ENCODE measurements at places on chromosomes 3 and 15. TPM values are rescaled to one million over a fixed set of nuclear protein-coding genes. Genes with fewer than 3 reads are reported as not detected.

Gene REC114
- total RNA-seq: not detected

Gene SLC35G2
- total RNA-seq: 28.8 TPM

Gene MESP2
- not detected for total RNA-seq

Gene ROPN1B
- not detected for total RNA-seq

Gene PLSCR5
- total RNA-seq: not detected

Gene MUC4
- total RNA-seq: not detected

Gene ST8SIA2
- under 0.01 TPM for total RNA-seq

Gene TUSC7
- not detected for total RNA-seq

Gene BCHE
- 20.4 TPM for total RNA-seq

Gene RETNLB
- total RNA-seq: not detected

Gene SLC9C1
- 0.85 TPM for total RNA-seq

Gene GHRL
- 0.19 TPM for total RNA-seq

Gene NEK10
- 2.0 TPM for total RNA-seq

Gene PRR20G
- not detected for total RNA-seq

Gene CLRN1
- not detected for total RNA-seq

Gene TM4SF1
- 921 TPM for total RNA-seq

Gene CAV3
- total RNA-seq: not detected

Gene EIF2B5
- 43.7 TPM for total RNA-seq

Gene TLR9
- total RNA-seq: under 0.01 TPM

Gene CEMIP
- total RNA-seq: 0.85 TPM

Gene GPR149
- not detected for total RNA-seq

Gene NUP210
- total RNA-seq: 2.6 TPM

Gene TTLL13
- total RNA-seq: 0.09 TPM

Gene FRMD5
- total RNA-seq: 3.4 TPM

Gene ZNF774
- 1.4 TPM for total RNA-seq

Gene ANKRD34C
- total RNA-seq: not detected

Gene BFSP2
- not detected for total RNA-seq

Gene POLQ
- total RNA-seq: 3.9 TPM

Gene SV2B
- 2.6 TPM for total RNA-seq

Gene TIMP4
- 0.34 TPM for total RNA-seq

Gene DNAH12
- total RNA-seq: under 0.01 TPM

Gene MITF
- 5.7 TPM for total RNA-seq

Gene MORC1
- not detected for total RNA-seq

Gene GRM2
- under 0.01 TPM for total RNA-seq

Gene SLC24A5
- total RNA-seq: not detected

Gene TP63
- total RNA-seq: not detected

Gene IQCF5
- total RNA-seq: not detected

Gene SI
- not detected for total RNA-seq

Gene GOLGA8J
- total RNA-seq: not detected

Gene FBXO45
- total RNA-seq: 17.2 TPM

Gene P2RY13
- not detected for total RNA-seq

Gene ANKUB1
- not detected for total RNA-seq

Gene CA12
- 0.79 TPM for total RNA-seq

Gene CSPG5
- 0.51 TPM for total RNA-seq

Gene TMC3
- 0.05 TPM for total RNA-seq

Gene GOLGA8H
- 1.0 TPM for total RNA-seq

Gene SLC28A2
- total RNA-seq: not detected

Gene RPUSD3
- total RNA-seq: 28.9 TPM

Gene EPHB1
- total RNA-seq: 2.4 TPM

Gene FETUB
- not detected for total RNA-seq

Gene LINGO1
- total RNA-seq: not detected

Gene COL6A5
- not detected for total RNA-seq
